ENCODE measurements at places on chromosomes 12 and 14.
A peak's percentile ranks its signal among the peaks of the same experiment; 100 is the strongest.

- DNase-seq, result no peak
Measured at GRCh38 chr14:76484355-76484754, 108.4 kb downstream of the ESRRB start.

GRCh38 chr12:39875721-39876120 lies 230.2 kb downstream of the SLC2A13 start:
- DNase-seq, result no peak

- DNase-seq, result peak; percentile 92
Measured at GRCh38 chr14:68792979-68793733, at the start of gene ZFP36L1. Gene ZFP36L1, minus strand, starts transcription at chr14:68793067. Its CDS starts 129 bp downstream, at chr14:68792938.

GRCh38 chr14:72888192-72888591 lies 5.7 kb downstream of the DPF3 start:
- DNase-seq, result no peak

DNA sequence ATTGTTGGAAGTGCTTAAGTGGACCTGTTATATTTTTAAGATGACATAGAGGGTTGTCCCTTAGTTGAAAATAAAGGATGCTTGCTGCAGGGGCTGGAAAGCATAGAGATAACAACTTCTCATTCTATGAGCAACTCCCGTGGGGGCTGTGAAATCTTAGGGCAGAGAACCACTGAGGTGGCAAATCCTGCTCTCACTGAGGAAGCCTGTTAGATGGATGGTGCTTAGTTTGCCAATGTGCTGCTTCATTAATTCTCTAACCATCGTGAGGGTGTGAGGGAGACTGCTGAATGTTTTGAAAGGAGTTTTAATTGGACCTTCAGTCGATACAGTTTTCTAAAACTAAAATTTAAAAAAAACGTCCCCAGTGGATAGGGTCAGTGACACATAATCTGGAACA lies 46.5 kb downstream of the PTPRO start:
- DNase-seq, result no peak

DNA sequence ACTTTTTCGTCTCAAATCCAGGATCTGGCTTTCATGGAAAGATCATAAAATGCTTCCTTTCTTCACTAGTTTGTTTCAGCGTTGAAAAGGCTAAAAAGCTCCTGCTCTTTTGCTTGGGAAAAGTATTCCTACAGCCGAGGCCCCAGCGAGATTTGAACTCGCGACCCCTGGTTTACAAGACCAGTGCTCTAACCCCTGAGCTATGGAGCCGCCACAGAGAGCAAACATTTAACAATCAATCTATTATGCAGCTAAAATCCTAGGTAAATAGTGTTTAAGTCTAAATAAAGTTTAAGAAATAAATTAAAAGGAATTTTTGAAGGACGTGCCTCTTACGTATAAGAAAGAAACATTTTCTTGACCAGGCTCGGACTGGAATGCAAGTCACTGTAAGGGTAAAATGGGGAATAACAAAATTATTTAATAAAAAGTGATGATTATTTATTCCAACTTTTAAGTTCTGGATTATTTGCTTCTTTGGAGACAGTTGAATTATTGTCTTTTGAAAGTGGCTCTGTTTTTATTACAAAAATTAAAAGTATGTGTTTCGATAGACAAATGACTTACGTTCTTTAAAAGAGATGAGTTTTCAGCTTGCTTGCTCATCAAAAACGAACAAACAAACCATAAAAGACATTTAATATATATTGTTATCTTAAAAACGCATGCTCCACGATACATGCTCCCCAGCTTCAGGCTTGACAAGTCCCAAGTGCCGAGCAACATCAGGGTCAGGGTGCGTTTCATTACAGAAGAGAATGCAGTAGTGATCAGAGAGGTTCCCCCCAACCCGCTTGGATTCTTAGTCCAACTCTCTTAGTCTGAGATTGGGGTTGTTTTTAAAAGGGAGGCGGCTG lies 10.2 kb downstream of the OR6S1 start:
- DNase-seq, result peak; percentile 72

GRCh38 chr14:53109105-53110041 lies 43.8 kb downstream of the DDHD1 start:
- DNase-seq, result peak; percentile 60

DNA sequence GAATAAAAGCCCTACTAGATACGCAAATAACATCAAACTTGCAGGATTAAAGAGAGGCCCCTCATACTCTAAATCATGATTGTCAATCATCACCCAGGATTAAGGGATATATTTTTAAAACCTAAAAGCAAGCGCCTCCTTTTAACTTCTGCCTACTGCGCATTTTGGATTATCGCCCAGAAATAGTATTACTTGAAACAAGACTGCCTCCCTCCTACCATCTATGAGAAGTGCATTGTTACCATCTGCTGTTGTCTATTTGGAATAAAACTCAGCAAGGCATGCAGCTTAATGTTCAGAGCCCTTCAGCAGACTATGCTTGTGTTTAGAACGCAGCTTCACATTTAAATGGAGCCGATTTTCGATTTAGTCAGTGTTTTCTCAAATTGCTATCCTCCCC lies 79.6 kb downstream of the EXOC5 start:
- no peak for DNase-seq

DNA sequence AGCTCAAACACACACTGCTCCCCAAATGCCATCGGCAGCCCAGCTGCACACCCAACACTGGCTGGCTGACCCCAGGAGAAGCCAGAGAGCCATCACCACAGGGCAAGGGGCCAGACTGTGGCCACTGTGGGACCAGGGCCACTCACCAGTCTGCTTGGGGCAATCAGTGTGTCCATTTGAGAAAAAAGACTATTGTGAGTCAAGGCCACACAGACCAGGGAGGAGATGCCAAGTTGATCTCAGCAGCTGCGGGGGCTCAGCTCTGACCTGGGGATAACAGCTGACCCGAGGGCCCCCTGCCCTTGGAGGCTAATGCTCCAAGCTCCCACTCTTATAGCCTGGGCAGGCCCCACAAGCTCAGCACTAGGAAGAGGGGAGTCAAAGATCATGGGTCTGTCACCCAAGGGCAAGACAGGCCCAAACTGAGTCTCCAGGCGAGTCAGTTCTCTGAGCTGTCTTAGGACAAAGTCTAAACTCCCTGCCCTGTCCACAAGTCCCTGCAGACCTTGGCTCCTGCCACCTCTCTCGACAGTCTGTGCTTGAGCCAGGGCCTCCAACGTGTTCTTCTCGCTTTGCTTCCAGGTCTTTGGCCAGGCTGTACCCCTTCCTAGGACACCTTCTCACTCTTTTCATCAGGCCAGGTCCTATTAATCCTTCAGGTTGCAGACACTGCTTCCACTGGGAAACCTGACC lies 30.1 kb upstream of the PNMA1 start:
- no peak for DNase-seq

DNA sequence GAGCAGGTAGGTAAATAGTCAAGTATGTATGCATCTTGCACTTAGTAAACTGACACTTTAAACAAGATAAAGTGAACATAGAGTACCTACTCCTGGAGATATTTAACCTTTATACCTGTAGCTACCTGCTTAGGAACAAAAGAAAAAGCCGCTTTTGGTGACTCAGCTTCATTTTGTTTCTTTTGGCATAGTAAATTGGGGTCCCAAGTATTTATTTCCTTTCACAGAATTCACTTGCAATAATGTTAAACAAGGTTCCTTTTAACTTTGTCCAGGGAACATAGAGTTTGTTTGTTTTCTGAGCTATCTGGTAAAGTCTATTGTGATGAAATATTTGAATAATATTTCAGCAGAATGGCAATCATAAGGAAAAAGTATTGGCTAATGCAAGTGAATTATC lies 20.0 kb downstream of the SLCO1B3 start:
- no peak for DNase-seq

DNA sequence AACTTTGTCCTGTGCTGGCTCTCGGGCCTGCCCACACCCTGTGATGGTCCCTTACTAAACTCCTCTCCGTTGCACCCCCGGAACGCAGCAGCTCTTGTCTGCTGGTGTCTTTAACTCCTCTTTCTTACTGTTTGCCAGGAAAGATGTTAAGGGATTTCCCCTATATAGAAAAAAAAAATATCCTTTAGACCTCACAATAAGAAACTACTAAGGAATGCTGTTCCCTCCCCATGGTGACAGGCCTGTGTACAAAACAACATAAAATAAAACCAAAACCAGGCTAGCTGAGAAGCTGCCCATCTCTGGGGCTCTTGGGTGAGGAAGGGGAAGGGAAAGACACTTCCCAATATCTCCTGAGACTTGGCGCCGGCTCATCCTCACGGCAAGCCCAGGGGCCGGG lies 95.4 kb downstream of the CHGA start:
- no peak for DNase-seq

GRCh38 chr12:124115976-124116690 lies 143.1 kb downstream of the ZNF664 start:
- DNase-seq, result no peak

DNA sequence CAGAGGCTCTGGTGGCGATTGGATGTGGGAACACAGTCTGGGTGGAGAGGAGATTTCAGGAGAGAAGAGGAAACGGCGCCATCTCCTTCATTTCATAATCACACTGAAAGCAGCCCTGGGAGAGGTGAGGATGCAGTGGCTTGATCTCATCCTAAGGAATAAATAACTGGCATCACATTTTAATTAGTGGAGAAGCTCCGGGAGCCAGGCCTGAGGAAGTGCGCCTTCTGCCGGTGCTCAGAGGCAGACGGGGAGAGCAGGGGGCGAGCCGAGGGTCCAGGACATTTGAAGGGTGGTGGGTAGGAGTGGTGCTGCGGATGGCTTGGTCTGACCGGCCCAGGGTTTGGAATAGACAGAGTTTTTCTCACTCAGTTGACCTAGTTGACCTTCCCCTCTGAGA lies 265.0 kb downstream of the CACNA1C start:
- DNase-seq, result no peak

GRCh38 chr14:60965402-60965801 lies 15.5 kb downstream of the TRMT5 start:
- no peak for DNase-seq

DNA sequence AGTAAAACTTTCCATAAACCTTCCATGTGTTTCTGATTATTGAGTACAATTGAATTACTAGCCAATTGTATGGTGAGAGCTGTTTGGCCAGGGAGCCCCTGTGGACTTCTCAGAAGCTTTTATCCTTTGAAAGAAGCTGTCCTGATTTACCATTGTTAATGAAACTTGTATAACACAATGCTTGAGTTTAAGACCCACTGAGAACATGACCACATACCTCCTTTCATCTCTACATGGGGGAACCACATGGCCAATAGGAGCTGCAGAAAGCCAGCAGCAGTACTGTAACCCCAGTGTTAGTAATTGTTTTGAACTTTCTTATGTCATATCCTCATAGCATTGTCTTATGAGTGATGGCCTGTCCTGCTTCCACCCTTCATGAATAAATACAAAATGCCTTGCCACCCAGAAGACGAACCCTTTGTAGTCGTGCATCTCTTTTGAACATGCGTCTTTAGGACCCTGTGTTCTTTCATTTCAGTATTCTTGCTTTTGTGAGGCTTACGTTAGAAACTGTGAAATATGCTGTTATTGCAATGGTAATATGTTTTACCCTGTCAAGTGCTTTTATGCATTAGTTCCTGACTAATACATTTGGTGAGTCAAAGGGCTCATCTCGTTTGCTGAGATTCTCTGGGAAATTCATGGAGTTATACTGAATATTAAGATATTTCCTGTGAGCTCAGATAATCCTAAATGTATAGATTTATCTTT lies 815.7 kb downstream of the NRXN3 start:
- DNase-seq, result no peak

GRCh38 chr12:81261508-81262207 lies 183.8 kb downstream of the ACSS3 start:
- DNase-seq, result no peak

GRCh38 chr12:25943940-25944339 lies 14.5 kb upstream of the RASSF8 start:
- no peak for DNase-seq

GRCh38 chr14:41644606-41645005 lies 37.9 kb downstream of the LRFN5 start:
- DNase-seq, result no peak

DNA sequence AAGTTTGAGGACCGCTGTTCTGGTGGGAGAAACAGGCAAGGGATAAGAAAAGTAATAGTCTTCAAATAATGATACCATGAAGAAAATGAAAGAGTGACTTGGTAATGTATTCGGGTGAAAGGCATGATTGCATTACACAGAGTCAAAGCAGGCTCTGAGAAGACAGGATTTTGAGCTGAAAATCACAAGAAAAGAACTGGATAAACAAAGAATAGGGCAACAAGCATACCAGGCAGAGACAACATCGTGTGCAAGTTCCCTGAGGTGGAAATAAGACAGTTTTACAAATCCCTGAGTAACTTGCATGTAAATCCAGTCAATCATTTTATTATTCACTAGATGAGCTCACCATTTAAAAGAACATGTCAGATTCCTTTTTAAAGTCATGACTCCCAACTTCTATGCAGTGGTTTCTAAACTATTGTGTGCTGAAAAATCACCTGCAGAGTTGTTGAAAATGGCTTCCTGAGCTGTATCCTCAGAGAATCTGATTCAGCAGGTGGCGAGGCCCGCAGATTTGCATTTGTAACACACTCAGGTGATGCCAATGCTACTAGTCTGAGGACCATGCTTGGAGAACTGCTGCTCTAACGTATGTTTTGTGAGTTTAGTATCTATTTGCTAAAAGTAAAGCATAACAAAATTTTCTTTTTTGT lies 133.0 kb upstream of the ABCD2 start:
- no peak for DNase-seq

DNA sequence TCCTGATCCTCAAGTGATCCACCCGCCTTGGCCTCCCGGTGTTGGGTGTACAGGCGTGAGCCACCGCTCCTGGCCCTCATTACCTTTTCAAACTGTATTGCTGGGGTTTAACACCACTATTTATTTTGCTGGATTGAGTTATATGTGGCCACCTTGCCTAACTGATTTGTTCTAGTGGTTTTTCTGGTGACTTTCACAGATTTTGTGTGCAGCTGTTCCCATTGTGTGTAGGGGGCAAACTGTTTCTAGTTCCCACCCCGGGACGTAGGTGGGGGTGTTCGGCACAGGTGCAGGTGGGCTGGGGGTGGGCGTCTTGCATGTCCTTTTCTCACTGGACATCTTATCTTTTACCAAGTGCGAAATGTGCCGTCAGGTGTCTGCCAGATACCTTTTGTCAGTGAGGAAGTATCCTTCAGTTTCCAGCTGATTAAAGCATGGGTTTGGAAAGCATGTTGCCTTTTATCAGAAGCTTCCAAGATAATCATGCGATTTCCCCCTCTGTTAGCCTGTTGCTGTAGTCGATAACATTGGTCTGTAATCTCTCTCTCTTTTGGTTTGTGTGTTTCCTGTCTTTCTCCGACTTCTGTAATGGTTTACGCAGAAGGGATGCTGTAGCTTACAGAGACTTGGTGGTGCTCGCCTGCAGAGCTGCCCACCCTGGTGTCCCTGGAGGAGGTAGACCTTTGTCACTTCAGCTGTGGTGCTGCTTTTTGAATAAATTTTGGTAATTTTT lies 33.6 kb downstream of the AACS start:
- DNase-seq, result no peak

DNA sequence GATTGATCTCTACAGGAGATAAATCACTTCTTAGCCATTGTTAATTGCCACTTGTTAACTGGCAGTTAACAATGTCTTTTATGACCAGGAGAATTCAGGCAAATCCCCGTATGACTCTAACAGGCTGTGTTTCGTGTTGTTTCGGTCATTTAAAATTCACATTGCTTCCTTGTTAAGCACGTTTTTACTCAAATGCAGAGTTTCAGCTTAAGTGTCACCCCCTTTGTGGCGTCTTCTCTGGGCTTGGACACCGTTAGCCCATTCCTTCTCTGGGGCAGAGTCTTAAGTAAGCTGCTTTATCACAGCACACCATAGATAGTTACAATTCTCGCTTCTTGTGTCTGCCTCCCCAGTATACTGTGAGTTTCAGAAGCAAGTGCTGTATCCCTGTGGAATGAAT lies 205.4 kb downstream of the EPS8 start:
- DNase-seq, result no peak
